NCI-H1105 treated with DMSO at 0.1 percent for 48 hours (cell line): ENCODE measurements at places on chromosomes 1 and 21.

DNA sequence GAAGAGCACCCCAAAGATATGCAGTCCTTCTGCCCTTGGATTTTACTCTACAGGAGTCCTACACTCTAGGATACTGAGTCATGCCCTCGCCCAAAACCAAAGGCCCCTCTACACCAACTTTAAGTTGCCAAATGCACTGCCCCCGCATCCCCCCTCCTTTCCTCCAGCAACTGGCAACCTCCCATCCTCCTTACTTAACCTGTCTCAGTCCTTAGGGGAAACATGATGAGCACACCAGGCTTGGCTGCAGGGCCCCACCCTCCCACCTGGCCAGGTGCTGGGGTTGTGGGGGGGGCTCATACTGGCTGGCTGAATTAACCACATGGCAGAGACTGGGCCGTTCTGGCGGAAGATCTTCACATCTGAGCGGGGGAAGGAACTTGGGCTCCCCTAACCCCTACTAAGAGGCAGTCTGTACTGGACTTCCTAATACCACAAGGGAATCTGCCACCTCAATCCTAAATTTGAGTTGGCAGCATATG, 1.2 kb downstream of the HDGF start:
- peak; percentile 38 for DNase-seq

GRCh38 chr1:30675761-30676160, 47.6 kb downstream of the MATN1 start:
- no peak for DNase-seq

DNA sequence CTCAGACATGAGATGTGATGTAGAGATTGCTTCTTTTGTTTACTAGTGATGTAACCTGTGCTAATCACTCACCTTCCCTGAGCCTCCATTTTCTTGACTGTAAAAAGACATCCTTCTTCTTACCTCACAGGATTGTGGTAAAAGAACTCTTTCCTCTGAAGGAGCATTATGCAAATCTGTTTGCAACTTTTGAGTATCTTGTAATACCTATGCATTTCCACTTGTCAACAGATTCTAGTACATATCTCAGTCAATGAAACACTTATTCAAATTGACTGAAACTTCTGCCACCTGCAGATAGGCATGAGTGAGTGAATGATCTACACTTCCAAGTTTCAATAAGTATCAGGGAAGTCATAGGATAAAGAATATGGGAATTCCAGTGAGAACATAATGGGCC, 174.7 kb downstream of the HHIPL2 start:
- DNase-seq: no peak

- DNase-seq: no peak
Observed at GRCh38 chr21:15283789-15284188, 219.0 kb upstream of the NRIP1 start.

GRCh38 chr1:186125035-186125434, 250.0 kb downstream of the TPR start:
- DNase-seq: no peak

GRCh38 chr21:33232291-33233034, 2.7 kb downstream of the IFNAR2 start:
- no peak for DNase-seq

DNA sequence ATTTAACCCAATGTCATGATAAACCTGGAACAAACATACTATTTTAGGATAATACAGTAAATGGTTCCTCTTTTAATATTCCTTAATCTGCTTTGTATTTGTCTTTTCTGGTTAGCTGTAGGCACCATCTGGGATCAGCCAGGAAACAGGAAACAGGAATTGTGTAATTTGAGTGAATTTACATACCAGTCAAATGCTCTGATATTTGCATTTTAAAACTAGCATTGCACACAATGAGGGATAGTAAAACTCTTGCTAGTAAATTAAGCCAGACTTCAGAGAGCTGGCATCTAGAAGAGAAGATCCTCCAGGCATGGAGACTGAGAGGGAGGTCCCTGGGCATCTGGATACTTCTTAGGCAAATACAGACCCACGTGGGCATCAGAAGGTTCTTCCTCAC, 103.5 kb downstream of the HMCN1 start:
- DNase-seq: no peak

DNA sequence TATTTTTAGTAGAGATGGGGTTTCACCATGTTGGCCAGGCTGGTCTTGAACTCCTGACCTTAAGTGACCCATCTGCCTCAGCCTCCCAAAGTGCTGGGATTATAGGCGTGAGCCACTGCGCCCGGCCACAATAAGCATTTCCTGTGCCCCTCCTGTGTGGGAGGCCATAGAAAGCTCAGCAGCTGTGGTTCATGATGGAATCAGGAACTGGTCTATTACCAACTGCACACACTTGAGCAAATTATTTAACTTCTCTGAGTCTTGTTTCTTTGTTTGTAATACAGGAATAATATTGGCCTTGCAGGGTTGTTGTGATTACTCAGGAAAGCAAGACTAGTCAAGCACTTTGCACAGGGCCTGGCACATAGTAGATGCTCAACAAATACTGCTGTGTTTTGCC, 15.0 kb downstream of the RHBG start:
- DNase-seq: no peak

- no peak for DNase-seq
Observed at GRCh38 chr1:226481133-226481532, 67.4 kb upstream of the STUM start.

GRCh38 chr1:164702664-164703063, 143.7 kb downstream of the PBX1 start:
- DNase-seq: no peak

DNA sequence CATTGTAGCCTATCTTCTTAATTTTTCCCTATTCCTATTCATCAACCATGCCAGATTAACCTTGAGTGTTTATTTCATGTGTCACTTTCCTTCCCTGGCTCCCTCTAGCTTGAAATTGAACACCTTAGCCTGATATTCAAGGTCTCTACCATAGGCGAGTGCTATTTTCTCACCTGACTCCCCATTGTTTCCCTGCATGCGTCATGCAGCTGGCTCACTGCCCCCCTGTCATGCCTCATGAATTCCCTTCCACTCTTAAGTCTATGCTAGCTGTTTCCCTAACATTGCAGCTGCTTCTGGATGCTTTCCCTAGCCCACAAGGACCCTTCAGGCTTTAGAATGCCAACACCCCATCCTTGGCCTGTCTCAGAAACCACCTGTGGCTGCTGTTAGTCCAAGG, 56.7 kb upstream of the CD1D start:
- peak; percentile 39 for DNase-seq

DNA sequence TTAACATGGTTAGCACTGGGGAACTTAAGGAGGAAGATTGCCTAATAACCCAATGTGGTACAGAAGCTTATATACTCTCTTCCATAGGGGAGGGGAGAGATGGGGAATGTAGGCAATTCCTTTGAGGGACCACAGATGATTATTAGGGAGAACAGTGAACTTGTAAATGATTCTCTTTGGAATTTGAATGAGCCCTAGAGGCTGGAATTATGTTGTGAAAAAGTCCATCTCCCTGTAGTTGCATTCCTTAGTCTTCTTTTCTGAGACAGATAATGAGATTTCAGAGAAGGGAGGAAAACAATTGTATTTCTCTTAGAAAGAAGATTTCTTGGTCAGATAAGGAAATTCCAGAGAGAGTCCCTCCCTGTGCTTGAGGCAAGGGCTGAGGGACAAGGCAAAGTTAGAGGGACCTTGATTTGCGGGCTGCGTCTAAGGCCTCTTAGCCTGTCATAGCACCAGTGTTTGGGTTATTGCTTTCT, 89.0 kb upstream of the HMCN1 start:
- DNase-seq: no peak

GRCh38 chr1:155487541-155487940, 75.1 kb downstream of the ASH1L start:
- no peak for DNase-seq

- no peak for DNase-seq
Observed at GRCh38 chr1:14189381-14189780, 409.1 kb upstream of the KAZN start.

DNA sequence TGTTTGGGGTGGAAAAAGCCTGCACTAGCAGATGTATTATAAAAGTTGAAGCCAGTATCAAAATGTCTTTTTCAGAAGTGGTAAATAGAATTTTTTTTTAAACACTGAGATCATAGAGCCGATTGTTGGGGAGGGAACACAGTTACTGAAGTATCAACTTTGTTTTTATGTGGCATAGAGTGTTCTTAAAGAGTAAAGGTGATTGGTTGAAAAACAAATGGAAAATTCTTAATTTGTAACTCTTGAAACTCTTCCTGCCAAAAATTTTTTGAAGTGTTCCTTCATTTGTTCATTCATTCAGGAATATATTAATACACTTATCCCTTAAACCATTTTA, 83.3 kb downstream of the DISP1 start:
- no peak for DNase-seq

DNA sequence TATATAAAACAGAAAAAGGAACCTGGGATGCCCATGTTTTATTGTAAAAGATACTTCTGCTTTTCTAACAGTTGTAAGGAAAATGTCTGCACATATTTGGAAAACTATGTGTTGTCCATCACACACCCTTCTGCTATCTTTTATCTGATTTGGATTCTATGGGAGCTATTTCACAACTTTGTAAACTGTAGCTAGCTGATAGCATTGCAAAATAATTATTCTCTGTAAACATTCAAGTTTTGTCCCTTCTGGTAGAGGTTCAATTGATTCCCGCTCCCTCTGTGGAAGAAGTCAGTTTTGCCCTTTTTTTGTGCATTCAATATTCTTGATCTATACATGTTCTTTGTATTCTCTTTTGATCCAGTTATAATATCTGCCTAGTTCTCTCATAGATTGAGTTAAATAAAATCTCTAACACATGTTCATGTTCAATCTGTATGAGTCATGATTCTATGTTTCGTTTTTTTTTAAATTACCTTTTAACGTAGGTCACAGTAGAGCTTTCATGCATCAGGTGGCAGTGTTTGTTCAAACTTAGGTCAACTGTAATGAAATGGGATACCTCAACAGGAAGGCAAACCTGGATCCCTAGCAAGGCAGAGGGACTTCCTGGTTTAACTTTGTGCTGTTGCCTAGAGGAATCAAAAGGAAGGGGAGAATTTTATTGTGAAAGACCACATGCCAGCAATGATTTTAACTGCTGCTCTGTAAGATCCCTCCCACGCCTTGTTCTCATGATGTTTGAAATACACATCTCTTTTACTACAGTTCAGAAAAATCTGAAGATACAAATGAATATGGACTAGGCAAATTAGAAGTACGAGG, 26.0 kb upstream of the BCL9 start:
- peak; percentile 35 for DNase-seq

GRCh38 chr1:55127827-55128343, 87.3 kb downstream of the USP24 start:
- DNase-seq: no peak

GRCh38 chr1:223524930-223525451, 131.8 kb downstream of the CCDC185 start:
- no peak for DNase-seq

DNA sequence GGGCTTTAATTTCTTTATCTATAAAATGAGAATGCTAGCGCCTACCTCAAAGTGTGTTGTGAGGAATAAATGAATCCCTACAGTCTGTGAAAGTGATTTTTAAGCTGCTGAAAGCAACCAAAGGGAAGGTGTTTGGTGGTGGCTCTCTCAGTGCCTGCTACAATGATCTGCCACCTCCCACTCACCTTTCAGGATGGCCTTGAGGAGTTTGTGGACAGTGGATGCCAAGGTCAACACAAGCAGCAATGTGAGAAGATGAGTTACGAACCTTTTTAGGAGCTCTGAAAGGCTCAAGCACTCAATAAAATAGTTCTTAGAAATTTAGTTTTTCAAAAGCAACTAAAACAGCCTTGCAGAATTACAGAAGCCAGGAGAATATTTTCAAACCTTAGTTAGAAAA, 176.6 kb upstream of the DPT start:
- DNase-seq: no peak

GRCh38 chr21:44547656-44548331, 3.5 kb downstream of the KRTAP10-2 start:
- no peak for DNase-seq

- no peak for DNase-seq
Observed at GRCh38 chr1:245648749-245649522, 494.2 kb downstream of the KIF26B start.

GRCh38 chr1:104387716-104388508, 638.2 kb downstream of the AMY1C start:
- no peak for DNase-seq

DNA sequence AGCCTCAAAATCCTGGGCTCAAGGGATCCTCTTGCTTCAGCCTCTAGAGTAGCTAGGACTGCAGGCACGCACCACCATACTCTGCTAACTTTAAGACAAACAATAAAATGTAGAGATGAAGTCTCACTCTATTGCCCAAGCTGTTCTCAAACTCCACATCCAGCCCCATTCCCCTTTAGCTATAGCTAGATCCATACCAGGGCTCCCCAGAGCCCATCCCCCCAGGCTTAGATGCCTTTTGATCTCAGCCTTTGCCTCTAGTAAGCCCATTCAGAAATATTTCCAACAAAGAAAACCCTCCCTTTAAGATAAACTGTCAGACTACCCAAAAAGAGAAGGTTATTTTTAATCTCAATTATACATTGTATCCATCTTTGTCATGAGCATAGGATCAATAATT, 325.4 kb downstream of the CHRM3 start:
- DNase-seq: no peak

DNA sequence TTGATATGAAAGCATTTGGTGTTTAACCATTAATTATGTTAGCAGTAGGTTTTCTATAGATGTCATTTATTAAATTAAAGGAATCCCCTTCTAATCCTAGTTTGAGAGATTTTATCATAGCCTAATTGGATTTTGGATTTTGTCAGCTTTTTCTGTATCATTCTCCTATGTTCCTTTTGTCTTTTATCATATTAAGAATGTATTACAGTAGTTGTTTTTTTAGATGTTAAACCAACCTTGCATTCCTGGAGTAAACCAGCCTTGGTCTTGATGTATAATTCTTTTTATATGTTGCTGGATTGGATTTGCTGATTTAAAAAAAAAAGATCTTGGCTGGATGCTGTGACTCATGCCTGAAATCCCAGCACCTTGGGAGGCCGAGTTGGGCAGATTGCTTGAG, 5.6 kb downstream of the SETDB1 start:
- DNase-seq: no peak

DNA sequence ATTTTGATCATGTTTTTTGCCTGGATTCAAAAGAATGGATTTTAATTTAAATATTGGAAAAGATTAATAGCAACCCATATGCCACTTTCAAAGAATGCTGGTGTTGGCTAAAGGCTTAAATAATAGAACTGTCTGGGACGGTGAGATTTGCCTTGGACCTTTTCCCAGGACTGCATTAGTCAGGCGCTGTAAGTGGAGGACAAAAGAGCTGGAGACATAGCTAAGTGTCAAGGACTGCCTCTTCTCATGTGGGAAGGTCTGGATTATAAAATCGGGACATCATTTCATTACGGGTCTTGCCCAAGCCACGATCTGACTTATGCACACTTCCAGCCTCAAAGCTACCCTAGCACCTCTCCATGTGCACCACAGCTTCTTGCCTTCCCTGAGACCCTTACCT, 458.5 kb upstream of the DEPDC1 start:
- DNase-seq: peak; percentile 79
